ENCODE measurements at places on chromosomes 3 and 15. TPM values are rescaled to one million over a fixed set of nuclear protein-coding genes. Genes with fewer than 3 reads are reported as not detected.

C15orf62 gene
- total RNA-seq: under 0.01 TPM

NEO1 gene
- 64.2 TPM for total RNA-seq

DNA sequence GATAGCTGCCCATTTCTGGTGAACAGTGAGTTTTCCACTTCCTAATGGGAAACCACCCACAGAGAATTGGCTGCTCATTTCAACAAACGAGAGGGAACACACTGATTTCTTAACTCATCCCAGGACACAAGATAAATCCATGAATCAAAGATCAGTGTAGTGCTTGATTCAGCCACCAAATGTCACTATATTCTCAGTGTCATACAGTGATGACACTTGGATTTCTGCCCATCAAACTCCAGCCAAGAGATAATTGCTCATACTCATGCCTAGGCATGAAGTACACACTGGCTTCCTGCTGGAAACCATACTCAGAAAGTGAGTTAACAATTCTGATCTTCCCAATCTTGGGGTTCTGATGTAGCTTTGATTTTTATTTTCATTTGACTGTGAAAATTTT is 35.4 kb upstream of the GRM7 start:
- no peak for DNase-seq

DNA sequence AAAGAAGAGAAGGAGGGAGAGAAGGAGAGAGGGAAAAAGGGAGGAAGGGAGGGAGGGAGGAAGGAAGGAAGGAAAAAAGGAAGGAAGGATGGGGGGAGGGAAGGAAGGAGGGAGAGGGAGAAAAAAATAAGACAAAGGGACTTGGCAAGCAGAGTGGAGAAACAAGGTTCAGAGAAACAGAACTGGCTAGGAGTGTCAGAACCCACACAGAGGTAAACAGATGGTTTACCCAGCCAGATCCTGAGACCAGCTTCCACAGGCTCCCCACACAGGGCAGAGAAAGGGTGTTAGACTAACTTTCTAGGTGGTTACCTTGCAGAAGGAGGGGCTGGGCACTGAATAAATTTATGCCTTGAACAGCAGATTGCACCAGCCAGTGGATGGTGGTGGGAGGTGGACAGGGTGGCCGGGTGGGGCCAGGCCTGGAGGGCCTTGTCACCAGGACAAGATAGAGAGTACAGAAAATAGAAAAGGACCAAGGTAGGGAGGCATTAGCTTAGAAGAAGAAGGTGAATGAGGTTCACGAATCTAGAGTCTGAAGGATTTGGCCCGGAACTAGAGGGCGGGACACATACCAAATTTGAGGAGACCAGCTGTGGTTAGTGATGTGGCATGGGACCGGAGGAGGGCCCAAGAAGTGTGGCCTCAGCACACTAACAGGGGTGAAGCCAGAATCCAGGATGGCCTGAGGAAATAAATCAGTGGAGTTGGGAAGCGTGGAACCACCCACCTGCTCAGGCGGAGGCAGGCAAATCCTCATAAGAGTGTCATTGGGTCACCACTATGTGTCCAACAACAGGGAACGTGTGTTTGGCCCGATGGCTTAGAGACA is 1.2 kb upstream of the TM4SF1 start:
- DNase-seq: no peak

- DNase-seq: no peak
These were observed 137.4 kb downstream of the SV2B start for GRCh38 chr15:91237445-91237844.
